ENCODE measurements at places on chromosomes 5 and 9. TPM values are rescaled to one million over a fixed set of nuclear protein-coding genes. Genes with fewer than 3 reads are reported as not detected.

Gene DNAI1
- total RNA-seq = not detected

Gene TYRP1
- total RNA-seq = not detected

GRCh38 chr5:82551192-82551591 is 273.0 kb upstream of the RPS23 start:
- no peaks in the 10 kb centered on the region for H3K4me1 ChIP-seq
- H3K4me3 ChIP-seq = no peak overlapping the region
- no peak overlapping the region for H3K27ac ChIP-seq
- peaks cover 19% of the 10 kb centered on the region for H3K27me3 ChIP-seq

- no peaks in the 10 kb centered on the region for H3K27me3 ChIP-seq
- no peaks in the 10 kb centered on the region for H3K36me3 ChIP-seq
- H3K4me3 ChIP-seq = no peak overlapping the region
- H3K4me1 ChIP-seq = no peaks in the 10 kb centered on the region
- no peak for DNase-seq
Measured at GRCh38 chr9:81417941-81418340, 271.4 kb downstream of the TLE1 start.

GRCh38 chr9:73371801-73372200 is 220.1 kb downstream of the ANXA1 start:
- H3K4me1 ChIP-seq = no peaks in the 10 kb centered on the region
- H3K27ac ChIP-seq = no peak overlapping the region
- no peak for DNase-seq
- H3K4me3 ChIP-seq = no peak overlapping the region
- H3K36me3 ChIP-seq = no peaks in the 10 kb centered on the region

DNA sequence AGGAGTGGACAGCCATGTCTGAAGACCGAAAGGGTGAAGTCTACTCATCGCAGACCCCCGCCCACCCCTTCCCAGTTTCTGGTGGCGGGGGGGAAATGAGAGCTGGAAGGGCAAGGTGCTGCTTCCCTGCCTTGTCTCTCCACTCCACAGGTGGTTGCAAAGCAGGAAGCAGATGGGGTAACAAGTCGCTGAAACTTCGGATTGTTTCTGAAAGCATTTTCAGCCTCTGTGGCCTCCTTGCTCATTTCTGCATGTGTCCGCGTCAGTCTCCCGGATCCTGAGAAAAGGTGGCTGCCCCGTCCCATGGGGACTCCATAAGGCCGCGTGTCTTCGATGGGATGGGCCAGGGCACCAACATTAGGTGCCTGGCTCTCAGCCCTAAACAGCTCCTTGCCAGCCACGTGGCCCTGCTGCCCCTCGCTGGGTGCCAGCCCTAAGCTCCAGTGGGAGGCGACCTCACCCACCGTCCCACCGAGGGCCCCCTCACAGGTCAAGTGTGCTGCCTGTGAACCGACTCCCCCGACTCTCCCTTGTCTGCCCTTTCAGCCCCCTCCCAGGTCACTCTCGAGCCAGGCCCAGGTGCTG is 971 bp downstream of the PHYKPL start:
- H3K4me3 ChIP-seq = peak overlapping the region; percentile 76
- peak overlapping the region; percentile 73 for H3K27ac ChIP-seq
- H3K36me3 ChIP-seq = peaks cover 49% of the 10 kb centered on the region
- no peak for DNase-seq
- H3K4me1 ChIP-seq = peaks cover 77% of the 10 kb centered on the region
- no peaks in the 10 kb centered on the region for H3K27me3 ChIP-seq

GRCh38 chr5:7894860-7895259 is 25.9 kb downstream of the MTRR start:
- H3K27me3 ChIP-seq = no peaks in the 10 kb centered on the region
- peaks cover 16% of the 10 kb centered on the region for H3K4me1 ChIP-seq
- peak overlapping the region; percentile 34 for H3K27ac ChIP-seq
- no peak for DNase-seq
- no peak overlapping the region for H3K4me3 ChIP-seq

DNA sequence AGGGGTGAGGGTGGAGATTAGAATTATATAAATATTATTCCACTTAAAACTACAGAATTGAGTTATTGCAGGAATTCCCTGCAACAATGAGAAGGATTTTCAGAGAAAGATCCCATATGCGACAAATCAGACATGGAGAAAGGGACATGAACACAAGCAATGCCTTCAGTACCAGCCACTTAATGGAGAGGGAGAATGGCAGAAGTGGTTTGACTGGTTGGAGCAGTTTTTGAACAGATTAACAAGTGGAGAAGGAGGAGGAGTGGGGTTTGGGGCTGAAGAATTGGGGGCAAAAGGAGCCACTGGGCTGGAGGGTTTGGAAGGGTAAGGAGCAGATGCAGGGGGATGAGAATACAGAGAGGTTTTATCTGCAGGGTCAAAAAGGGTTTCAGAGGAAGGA is 620.9 kb upstream of the PTPRD start:
- no peak for DNase-seq
- no peak overlapping the region for H3K27ac ChIP-seq
- H3K27me3 ChIP-seq = no peaks in the 10 kb centered on the region
- H3K4me3 ChIP-seq = no peak overlapping the region
- no peaks in the 10 kb centered on the region for H3K4me1 ChIP-seq

DNA sequence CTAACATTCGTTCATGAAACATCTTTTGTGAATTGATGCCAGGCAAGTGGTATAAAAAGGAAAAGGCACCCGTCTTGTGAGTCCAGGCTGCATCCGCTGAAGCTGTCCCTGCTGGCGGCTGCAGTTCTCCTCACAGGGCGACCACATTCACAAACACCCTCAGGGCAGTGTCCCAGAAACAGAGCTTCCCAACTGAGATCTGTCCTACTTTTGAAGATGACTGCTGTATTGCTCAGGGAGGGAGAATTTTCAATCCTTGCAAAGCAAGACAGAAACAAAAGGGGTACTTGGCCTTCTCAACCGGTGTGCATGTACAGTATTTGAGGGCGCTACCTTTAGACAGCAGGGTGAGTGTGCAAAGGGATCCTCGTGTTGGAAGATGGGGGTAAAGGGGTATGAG is 316.1 kb downstream of the GADD45G start:
- peaks cover 11% of the 10 kb centered on the region for H3K4me1 ChIP-seq
- H3K27me3 ChIP-seq = peaks cover 43% of the 10 kb centered on the region

GRCh38 chr5:151238303-151238741 is 14.4 kb upstream of the CCDC69 start:
- no peak for DNase-seq
- peak overlapping the region; percentile 73 for H3K27ac ChIP-seq
- H3K4me1 ChIP-seq = peaks cover 49% of the 10 kb centered on the region

DNA sequence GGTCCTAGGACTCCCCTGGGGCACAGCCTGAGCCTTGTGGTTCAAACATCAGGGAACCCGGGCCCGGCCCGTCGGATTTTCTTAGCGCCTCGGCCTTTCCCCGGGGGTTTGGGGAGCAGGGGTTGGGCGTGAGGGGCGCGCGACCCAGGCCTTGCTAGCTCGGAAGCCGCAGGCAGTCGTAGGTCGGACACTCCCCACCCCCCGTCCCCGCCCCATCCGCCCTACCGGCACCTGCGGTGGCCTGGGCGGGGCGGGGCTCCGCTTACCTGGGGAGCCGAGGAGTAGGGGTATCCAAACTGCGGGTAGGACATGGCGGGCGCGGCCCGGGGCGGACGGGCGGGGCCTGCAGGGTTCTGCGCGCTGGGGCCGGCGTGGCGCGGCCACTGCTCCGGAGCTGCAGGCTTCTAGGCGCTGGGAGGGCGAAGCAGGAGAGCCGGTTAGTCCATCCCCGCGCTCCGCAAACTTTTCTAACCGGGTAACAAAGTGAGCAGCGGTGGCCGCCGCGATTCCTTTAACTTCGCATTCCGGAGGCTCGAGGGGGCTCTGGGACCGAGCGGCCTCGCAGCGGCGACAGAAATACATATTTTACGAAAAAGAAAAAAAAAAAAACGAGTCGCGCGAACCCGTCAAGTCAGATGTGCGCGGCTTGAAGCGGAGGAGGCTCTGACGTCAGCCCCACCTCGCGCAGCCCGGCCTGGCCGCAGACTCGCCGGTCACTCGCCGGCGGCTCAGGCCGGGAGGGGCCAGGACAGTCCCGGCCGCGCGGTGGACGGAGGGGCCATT is at the start of gene IRX4:
Gene IRX4 (minus strand): TSS at position 589 of the 783 bp plus-strand sequence. CDS start 278 bp downstream, at position 311.
- peak within 1 kb of the TSS; percentile 59 for H3K27ac ChIP-seq
- no peak within 1 kb of the TSS for H3K4me3 ChIP-seq
- no peaks in the 10 kb centered on the region for H3K4me1 ChIP-seq

- no peaks in the 10 kb centered on the region for H3K27me3 ChIP-seq
- peak overlapping the region; percentile 26 for H3K27ac ChIP-seq
- no peak overlapping the region for H3K4me3 ChIP-seq
Measured at GRCh38 chr5:50476549-50476948, 35.5 kb upstream of the EMB start.

- DNase-seq = no peak
- H3K36me3 ChIP-seq = peaks cover 19% of the 10 kb centered on the region
- no peak overlapping the region for H3K4me3 ChIP-seq
Measured at GRCh38 chr9:33117796-33118195, 41.3 kb upstream of the SMU1 start.

- H3K36me3 ChIP-seq = no peaks in the 10 kb centered on the region
- no peak overlapping the region for H3K27ac ChIP-seq
- H3K4me1 ChIP-seq = no peaks in the 10 kb centered on the region
- no peak for DNase-seq
Measured at GRCh38 chr5:168822745-168823281, 243.6 kb upstream of the PANK3 start.

DNA sequence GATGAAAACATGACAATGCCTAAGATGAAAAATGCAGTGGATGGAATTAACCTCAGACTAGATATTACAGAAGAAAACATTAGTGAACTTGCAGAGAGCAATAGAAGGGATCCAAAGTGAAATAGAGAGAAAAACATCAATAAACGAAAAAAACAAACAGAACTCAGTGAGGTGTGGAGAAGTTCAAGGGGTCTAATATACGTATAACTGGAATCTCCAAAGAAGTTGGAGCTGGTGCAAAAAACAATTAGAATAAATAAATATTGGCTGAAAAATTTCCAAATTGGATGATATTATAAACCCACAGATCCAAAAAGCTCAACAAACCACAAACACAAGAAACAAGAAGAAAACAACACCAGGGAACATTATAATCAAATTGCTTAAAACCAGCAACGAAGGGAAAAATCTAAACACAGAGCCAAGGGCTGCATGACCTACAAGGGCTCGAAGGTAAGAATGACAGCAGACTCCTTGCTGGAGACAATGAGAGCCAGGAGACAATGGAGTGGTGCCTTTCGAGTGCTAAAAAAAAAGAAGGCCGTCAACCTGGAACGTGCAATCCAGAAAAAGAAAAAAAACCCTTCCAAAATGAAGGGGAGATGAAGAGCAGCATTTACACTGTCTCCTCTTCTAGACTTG is 11.8 kb downstream of the FAM163B start:
- peaks cover 6% of the 10 kb centered on the region for H3K36me3 ChIP-seq
- no peak for DNase-seq
- H3K4me3 ChIP-seq = no peak overlapping the region
- no peak overlapping the region for H3K27ac ChIP-seq
- no peaks in the 10 kb centered on the region for H3K4me1 ChIP-seq
- no peaks in the 10 kb centered on the region for H3K27me3 ChIP-seq

- H3K27ac ChIP-seq = no peak overlapping the region
- no peaks in the 10 kb centered on the region for H3K27me3 ChIP-seq
- H3K4me1 ChIP-seq = no peaks in the 10 kb centered on the region
- no peak for DNase-seq
- no peaks in the 10 kb centered on the region for H3K36me3 ChIP-seq
- no peak overlapping the region for H3K4me3 ChIP-seq
Measured at GRCh38 chr9:85045271-85045670, 375.7 kb downstream of the NTRK2 start.

DNA sequence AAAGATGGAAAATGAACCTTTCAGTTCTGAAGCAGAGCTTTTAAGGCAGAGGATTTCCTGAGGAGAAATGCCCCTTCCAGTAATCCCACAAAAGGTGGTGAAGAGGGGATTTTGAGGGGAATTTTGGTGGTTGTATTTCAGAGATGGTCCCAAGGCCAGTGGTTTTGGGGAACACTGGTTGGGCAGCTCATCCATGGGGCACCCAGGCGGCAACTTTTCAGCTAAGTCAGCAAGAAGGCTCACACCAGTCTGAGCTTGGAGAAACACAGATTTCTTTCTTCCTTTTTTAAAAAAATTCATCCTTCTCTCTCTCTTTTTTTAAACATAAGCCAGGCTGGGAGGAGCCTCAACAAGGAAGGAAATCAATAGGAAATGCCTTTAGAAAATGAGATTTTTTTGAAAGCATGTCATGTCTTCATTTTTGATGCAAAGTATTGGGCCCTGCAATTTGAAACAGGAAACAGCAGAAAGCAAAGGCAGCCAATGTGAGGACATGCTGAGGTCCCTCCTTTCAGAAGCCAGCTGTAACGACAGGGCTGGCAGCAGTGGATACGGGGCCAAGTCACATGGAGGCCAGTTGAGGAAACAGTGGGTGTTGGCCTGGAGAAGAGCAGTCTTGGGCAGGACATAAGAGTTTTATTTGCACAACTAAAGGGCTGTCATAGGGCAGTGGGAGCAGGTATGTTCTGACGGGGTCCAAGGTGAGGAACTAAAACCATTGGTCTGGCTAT is 155.3 kb upstream of the KLF4 start:
- H3K27me3 ChIP-seq = peaks cover 2% of the 10 kb centered on the region
- no peak overlapping the region for H3K27ac ChIP-seq
- no peaks in the 10 kb centered on the region for H3K4me1 ChIP-seq
- DNase-seq = no peak

GRCh38 chr9:100640447-100641050 is 62.7 kb downstream of the CAVIN4 start:
- no peaks in the 10 kb centered on the region for H3K27me3 ChIP-seq
- H3K4me1 ChIP-seq = no peaks in the 10 kb centered on the region
- no peak overlapping the region for H3K4me3 ChIP-seq
- H3K27ac ChIP-seq = no peak overlapping the region
- no peaks in the 10 kb centered on the region for H3K36me3 ChIP-seq

DNA sequence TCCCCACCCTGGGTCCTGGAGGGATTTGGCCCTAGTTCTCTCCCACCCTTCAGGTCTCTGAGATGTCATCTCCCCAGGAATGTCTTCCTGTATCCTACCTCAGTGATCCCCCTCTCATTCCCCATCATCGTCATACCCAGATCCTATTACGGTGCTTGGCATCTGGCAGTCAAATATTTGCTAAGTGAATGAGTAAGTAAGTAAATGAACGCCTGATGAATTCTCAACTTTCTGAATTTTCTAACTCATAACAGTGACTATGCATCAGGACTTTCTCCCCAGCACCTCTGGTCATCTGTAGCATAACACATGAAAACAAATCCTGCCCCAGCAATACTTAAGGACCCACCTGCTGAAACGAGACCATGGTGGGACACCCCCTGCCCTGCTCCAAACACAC is 244.2 kb downstream of the EBF1 start:
- no peak overlapping the region for H3K4me3 ChIP-seq
- no peak for DNase-seq
- no peaks in the 10 kb centered on the region for H3K36me3 ChIP-seq
- peaks cover 20% of the 10 kb centered on the region for H3K27me3 ChIP-seq
- peaks cover 4% of the 10 kb centered on the region for H3K4me1 ChIP-seq

DNA sequence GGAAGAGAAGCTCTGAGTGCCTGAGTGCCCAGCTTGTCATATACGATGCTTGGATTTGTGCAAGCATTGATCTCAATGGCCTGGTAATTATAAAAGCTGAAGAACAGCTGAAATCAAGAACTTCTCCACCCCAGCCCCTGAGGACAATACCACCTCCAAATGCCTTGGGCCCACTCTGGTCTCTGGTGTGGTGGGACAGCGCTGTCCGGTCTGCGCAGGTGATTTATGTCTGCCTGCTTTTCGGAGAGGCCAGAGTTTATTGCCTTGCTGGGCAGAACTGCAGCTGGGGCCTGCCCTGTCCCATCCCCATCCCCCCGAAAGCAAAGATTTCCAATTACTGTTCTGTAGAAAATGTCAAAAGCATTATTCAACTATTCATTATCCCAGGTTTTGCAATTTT is 1.1 kb upstream of the PDZD2 start:
- H3K27me3 ChIP-seq = peaks cover 31% of the 10 kb centered on the region
- no peaks in the 10 kb centered on the region for H3K36me3 ChIP-seq
- H3K4me3 ChIP-seq = no peak overlapping the region
